ENCODE measurements at places on chromosomes 7 and 10. TPM values are rescaled to one million over a fixed set of nuclear protein-coding genes. Genes with fewer than 3 reads are reported as not detected.
A peak's percentile ranks its signal among the peaks of the same experiment; 100 is the strongest.

The CFTR gene
- polyA plus RNA-seq: 1.6 TPM

DNA sequence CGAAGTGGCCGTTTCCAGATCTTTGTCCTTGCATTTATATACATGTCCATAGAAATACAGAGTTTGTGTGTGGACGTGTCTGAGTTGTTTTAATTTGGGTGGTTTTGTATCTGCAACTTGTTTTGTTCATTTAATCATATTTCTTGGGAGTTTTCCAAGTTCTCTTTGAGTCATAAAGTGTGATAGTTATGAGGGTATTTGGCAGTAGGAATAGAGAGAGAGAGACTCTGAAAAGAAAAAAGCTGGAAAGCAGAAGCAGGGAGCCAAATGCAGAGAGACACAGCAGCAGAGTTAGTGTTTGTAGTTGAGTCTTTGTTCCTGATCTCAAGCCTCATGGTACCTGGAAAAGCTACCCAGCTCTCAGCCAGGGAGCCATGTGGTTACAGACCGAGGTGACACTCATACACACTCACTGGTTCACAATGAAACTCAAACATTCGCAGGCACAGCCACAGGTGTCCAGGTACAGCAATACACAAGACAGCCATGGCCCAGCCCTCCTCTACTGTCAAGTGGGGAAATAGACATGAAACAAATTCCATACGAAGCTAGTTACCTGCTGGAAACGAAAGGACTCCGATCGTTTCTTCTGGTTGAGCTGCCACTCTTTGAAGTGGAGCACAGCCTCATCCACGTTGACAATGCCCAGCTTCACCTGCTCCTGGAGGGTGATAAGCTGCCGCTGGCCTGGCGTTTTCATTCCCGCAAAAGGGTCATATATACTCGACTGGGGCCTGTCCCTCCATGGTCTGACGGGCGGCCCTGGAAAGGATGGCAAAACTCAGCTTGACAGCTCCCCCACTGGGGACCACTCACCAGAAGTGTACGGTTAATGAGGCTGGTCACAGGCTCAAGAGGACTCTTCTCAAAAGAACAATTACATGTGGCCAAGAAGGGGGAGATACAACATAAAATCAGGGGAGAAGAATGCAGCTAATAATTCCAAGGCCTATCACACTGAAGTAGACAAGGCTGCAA lies 33.3 kb upstream of the TM9SF3 start:
- H3K27me3 ChIP-seq: no peaks in the 10 kb centered on the region
- H3K4me3 ChIP-seq: no peak overlapping the region
- peaks cover 10% of the 10 kb centered on the region for H3K4me1 ChIP-seq
- peaks cover 13% of the 10 kb centered on the region for H3K36me3 ChIP-seq
- DNase-seq: no peak

The FOXP2 gene
- 1.2 TPM for polyA plus RNA-seq

- DNase-seq: no peak
- no peaks in the 10 kb centered on the region for H3K27me3 ChIP-seq
- no peaks in the 10 kb centered on the region for H3K4me1 ChIP-seq
- H3K4me3 ChIP-seq: no peak overlapping the region
Observed at GRCh38 chr10:14779001-14779651, 4.4 kb upstream of the FAM107B start.

The CCDC7 gene
- polyA plus RNA-seq: 3.0 TPM

The FAM25G gene
- not detected for polyA plus RNA-seq

DNA sequence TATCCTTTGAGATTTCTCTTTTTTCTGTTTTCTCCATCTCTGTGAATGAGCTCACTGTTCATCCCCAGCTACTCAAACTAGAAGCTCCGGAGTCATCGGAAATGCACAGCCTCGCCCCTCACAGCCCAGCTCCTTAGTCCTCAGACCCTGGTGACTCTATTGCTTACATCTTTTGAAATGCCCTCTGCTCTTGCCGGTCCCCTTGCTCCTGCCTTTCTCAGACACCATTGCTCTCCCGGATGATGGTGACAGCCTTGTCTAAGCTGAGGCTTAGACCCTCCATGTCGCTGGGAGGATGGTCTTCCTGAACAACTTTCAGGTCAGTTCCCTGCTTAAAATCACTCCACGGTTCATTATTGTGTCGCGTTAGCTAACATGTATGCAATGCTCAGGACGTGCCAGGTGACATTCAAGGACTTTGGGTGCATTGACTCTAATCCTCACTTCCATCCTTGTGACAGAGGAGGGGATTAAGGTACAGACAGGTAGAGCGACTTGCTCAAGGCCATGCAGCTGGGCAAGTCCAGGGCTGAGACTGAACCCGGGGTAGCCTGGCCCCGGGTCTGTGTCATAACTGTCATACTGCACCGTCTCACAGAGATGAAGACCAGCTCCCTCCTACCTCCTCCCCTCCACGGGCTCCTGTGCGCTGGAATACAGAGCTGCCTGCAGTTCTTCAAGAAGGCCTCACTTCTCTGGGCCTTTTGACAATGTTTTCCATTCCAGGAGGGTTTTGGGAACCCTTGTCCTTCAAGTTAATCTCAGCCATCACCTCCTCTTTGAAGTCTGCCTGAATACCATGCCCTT lies 4.3 kb upstream of the UCMA start:
- no peak for DNase-seq
- H3K27ac ChIP-seq: no peak overlapping the region
- H3K4me1 ChIP-seq: no peaks in the 10 kb centered on the region
- no peaks in the 10 kb centered on the region for H3K36me3 ChIP-seq

The ZNF32 gene
- polyA plus RNA-seq: 19.9 TPM

DNA sequence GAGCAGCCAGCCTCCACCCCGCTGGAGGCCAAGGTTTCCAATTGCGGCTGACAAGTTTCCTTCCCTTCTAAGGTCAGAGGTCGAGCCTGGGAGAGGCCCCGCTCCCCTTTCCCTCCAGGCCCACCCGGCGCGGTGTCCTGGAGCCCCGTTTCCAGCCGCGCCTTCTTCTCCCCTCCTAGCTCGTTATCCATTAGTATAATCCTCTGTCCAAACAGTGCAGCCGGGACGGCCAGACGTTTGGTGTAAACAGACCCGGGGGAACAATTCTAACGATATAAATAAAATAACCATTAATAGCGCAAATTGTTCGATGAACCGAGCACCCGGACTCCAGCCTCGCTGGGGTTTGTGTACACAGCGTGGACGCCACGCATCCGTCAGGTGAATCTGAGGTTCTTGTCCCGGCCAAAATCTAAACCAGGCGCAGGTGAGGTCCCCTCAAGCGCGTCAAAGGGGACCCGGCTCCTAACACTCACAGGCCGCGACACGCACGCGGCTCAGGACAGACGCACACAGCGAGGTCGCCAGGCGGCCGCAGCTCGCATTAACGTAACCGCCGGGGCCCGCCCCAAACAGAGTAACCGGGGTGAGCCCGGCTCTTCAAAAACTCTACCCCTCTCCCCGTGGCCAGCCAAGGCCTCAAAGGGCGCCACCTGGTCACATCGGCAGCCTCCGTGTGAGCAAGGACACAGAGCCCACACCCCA lies 10.8 kb upstream of the NKX2-3 start:
- DNase-seq: no peak
- H3K4me3 ChIP-seq: no peak overlapping the region
- peaks cover 13% of the 10 kb centered on the region for H3K4me1 ChIP-seq
- H3K27me3 ChIP-seq: peaks cover 31% of the 10 kb centered on the region

DNA sequence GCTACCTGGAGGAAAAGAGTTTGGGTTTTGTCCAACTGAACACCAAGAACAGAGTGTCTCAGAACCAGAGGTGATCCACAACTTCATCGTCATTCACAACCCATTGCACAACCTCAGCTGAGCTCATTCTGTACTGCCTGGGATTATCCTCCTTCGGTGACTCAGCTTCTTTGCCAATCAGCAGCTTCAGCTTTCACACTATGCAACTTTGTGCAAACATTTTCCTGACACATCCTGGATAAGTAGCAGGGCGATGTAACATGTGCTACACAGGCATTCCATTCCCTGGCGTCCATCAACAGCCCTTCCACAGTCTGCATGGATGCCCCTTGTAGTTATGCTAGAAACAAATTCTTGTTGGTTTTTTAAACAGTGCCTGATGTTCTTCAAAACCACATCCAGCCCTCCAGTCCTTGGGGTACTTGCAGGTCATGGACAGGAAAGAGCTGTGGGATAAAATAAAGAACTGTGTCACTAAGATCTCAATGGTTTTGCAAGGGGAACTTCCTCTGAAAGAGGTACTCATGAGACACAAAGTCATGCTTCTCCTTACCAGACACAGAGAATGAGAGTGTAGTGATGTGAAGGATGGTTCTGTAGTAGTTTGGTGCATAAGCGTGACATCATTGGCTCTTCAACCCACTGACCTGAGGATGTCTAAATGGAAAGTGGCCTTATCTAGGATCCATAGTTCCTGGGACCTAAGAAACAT lies 478.5 kb downstream of the KIF20B start:
- H3K36me3 ChIP-seq: no peaks in the 10 kb centered on the region
- no peak overlapping the region for H3K4me3 ChIP-seq
- H3K4me1 ChIP-seq: no peaks in the 10 kb centered on the region
- DNase-seq: no peak
- no peaks in the 10 kb centered on the region for H3K27me3 ChIP-seq

The CHAT gene
- not detected for polyA plus RNA-seq

The CPA4 gene
- 0.03 TPM for polyA plus RNA-seq

The SHTN1 gene
- 11.7 TPM for polyA plus RNA-seq

The OR6B1 gene
- not detected for polyA plus RNA-seq

- no peaks in the 10 kb centered on the region for H3K27me3 ChIP-seq
- H3K36me3 ChIP-seq: no peaks in the 10 kb centered on the region
- H3K27ac ChIP-seq: no peak overlapping the region
- H3K4me1 ChIP-seq: no peaks in the 10 kb centered on the region
- no peak overlapping the region for H3K4me3 ChIP-seq
Observed at GRCh38 chr7:135236727-135237126, 3.1 kb downstream of the STRA8 start.

The IDI2 gene
- not detected for polyA plus RNA-seq

The HOXA2 gene
- polyA plus RNA-seq: 0.13 TPM

The WIPF3 gene
- 0.23 TPM for polyA plus RNA-seq

- no peaks in the 10 kb centered on the region for H3K27me3 ChIP-seq
- DNase-seq: peak; percentile 89
- H3K4me1 ChIP-seq: peaks cover 17% of the 10 kb centered on the region
- H3K4me3 ChIP-seq: peak within 1 kb of the TSS; percentile 75
- H3K36me3 ChIP-seq: peaks cover 4% of the 10 kb centered on the region
Observed at GRCh38 chr7:99499721-99500636, at the start of gene ZNF394. TSS of gene ZNF394 (minus strand) at chr7:99500281. CDS start at chr7:99500093, 188 bp downstream.

GRCh38 chr10:118968060-118968459 lies 61.5 kb upstream of the NANOS1 start:
- no peak overlapping the region for H3K4me3 ChIP-seq
- H3K27ac ChIP-seq: no peak overlapping the region
- DNase-seq: no peak
- no peaks in the 10 kb centered on the region for H3K36me3 ChIP-seq
- no peaks in the 10 kb centered on the region for H3K4me1 ChIP-seq

- H3K4me1 ChIP-seq: peaks cover 2% of the 10 kb centered on the region
- peak; percentile 48 for DNase-seq
- peak overlapping the region; percentile 86 for H3K27ac ChIP-seq
- no peaks in the 10 kb centered on the region for H3K27me3 ChIP-seq
- no peaks in the 10 kb centered on the region for H3K36me3 ChIP-seq
Observed at GRCh38 chr10:29736366-29737073, 101.7 kb upstream of the SVIL start.

- peaks cover 18% of the 10 kb centered on the region for H3K4me1 ChIP-seq
- no peak for DNase-seq
- no peak overlapping the region for H3K27ac ChIP-seq
- H3K36me3 ChIP-seq: peaks cover 4% of the 10 kb centered on the region
- no peaks in the 10 kb centered on the region for H3K27me3 ChIP-seq
- no peak overlapping the region for H3K4me3 ChIP-seq
Observed at GRCh38 chr7:36304099-36304425, 85.6 kb upstream of the ANLN start.

The TMEM213 gene
- not detected for polyA plus RNA-seq

The CPN1 gene
- 30.4 TPM for polyA plus RNA-seq

DNA sequence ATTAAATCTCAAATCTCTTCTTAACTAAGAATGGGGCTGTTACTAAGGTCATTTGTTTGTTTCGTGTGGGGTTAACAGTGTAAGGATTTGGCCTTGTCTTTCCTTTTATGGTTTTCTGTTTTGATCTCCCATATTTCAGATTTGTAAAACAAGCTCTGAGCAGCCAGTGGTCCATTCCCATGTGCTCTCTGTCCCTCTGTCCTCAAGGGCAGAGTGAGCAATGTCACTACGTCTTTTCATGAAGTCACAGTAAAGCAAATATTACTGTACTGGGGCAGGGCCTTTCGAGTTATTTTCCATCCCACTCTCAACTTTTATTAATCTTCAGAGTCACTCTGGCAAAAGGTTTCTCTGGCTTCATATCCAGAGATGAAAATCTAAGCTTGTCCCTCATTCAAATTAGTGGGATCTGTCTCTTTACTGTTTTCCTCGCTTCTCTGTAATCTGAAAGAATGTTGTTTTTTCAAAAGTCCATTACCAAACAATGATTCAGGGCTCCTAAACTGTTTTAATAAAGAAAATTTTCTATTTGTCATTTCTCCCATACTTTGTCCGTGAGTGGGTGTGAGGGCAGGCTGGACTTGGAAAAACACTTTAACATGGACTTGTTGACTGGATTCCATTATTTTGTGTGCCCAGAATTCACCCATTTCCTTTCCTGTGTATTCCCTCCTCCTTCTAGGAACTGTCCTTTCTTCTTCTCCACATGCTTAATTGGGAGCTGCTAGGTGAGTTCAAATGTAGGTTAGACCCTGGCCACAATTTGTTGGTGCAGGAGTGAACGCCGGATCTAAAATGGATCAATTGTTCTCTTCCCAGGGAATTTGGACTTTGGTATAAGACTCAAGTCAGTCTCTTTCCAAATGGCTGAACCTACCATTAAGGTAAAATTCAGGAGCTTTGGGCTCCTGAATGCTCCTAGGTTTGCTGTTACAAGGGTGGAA lies 42.1 kb upstream of the NAMPT start:
- H3K36me3 ChIP-seq: no peaks in the 10 kb centered on the region
- no peak for DNase-seq
- H3K4me1 ChIP-seq: peaks cover 17% of the 10 kb centered on the region
- H3K27me3 ChIP-seq: no peaks in the 10 kb centered on the region
- H3K27ac ChIP-seq: peak overlapping the region; percentile 85

GRCh38 chr7:71772779-71773178 lies 639.4 kb downstream of the CALN1 start:
- H3K27me3 ChIP-seq: no peaks in the 10 kb centered on the region
- no peak overlapping the region for H3K4me3 ChIP-seq
- no peaks in the 10 kb centered on the region for H3K36me3 ChIP-seq
- no peak overlapping the region for H3K27ac ChIP-seq

The RTKN2 gene
- polyA plus RNA-seq: not detected

The SPOCK2 gene
- polyA plus RNA-seq: 0.36 TPM

DNA sequence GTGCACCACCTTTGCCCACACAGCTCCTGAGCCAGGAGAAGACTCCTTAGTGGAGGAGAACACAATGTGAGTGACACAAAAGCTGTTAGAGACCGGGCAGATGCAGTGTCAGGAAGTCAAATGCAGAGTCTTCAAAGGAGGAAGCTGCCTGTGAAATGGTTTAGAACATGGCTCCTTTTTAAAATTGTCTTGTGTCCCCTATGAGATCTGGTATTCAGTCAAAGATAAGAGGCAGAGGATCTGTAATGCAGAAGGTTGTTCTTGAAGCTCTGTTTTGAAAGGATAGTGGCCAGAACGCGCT lies 133.0 kb downstream of the VIPR2 start:
- H3K27me3 ChIP-seq: no peaks in the 10 kb centered on the region
- no peaks in the 10 kb centered on the region for H3K36me3 ChIP-seq

GRCh38 chr10:118939211-118940007 lies 90.1 kb upstream of the NANOS1 start:
- H3K36me3 ChIP-seq: no peaks in the 10 kb centered on the region
- H3K4me3 ChIP-seq: no peak overlapping the region
- H3K27ac ChIP-seq: no peak overlapping the region
- H3K4me1 ChIP-seq: no peaks in the 10 kb centered on the region
- no peaks in the 10 kb centered on the region for H3K27me3 ChIP-seq
- no peak for DNase-seq
